IMR-90 (cell line): ENCODE measurements at places on chromosomes 1 and 21. TPM values are rescaled to one million over a fixed set of nuclear protein-coding genes. Genes with fewer than 3 reads are reported as not detected.

IGSF9 gene
- total RNA-seq, result not detected in 2 replicates

OXCT2 gene
- 0.18 and 0.28 TPM in 2 replicates for total RNA-seq

S100A1 gene
- 0.18 TPM in 1 of 2 replicates, not detected in the other for total RNA-seq

DIRAS3 gene
- total RNA-seq, result 8.3 and 8.6 TPM in 2 replicates

RYR2 gene
- total RNA-seq, result not detected in 2 replicates

ZNF648 gene
- total RNA-seq, result not detected in 2 replicates

HSD3B2 gene
- not detected in 2 replicates for total RNA-seq

TMEM81 gene
- 1.7 and 1.8 TPM in 2 replicates for total RNA-seq

KRTAP19-8 gene
- total RNA-seq, result not detected in 2 replicates

DDR2 gene
- 194 and 245 TPM in 2 replicates for total RNA-seq

ARTN gene
- not detected in 2 replicates for total RNA-seq

C1orf116 gene
- under 0.01 TPM in 1 of 2 replicates, not detected in the other for total RNA-seq

GPR153 gene
- 1.7 and 1.8 TPM in 2 replicates for total RNA-seq

FCRL4 gene
- total RNA-seq, result not detected in 2 replicates

RNF186 gene
- not detected in 2 replicates for total RNA-seq

GRCh38 chr1:35557118-35557610, at the start of gene KIAA0319L:
KIAA0319L (minus strand) TSS chr1:35557403; CDS start chr1:35554491, 2,912 bp downstream.
- DNase-seq, result peak; percentile 37

- DNase-seq, result no peak
Observed at GRCh38 chr1:202531472-202531811, 178.8 kb downstream of the SYT2 start.

GRCh38 chr1:184593597-184593996, 161.1 kb downstream of the EDEM3 start:
- DNase-seq, result peak; percentile 45

- DNase-seq, result no peak
Observed at GRCh38 chr1:74748960-74749359, 16.0 kb downstream of the TYW3 start.

- no peak for DNase-seq
Observed at GRCh38 chr1:53557369-53557768, 98.2 kb downstream of the DMRTB1 start.

- DNase-seq, result no peak
Observed at GRCh38 chr1:36542024-36542961, 59.6 kb upstream of the CSF3R start.

DNA sequence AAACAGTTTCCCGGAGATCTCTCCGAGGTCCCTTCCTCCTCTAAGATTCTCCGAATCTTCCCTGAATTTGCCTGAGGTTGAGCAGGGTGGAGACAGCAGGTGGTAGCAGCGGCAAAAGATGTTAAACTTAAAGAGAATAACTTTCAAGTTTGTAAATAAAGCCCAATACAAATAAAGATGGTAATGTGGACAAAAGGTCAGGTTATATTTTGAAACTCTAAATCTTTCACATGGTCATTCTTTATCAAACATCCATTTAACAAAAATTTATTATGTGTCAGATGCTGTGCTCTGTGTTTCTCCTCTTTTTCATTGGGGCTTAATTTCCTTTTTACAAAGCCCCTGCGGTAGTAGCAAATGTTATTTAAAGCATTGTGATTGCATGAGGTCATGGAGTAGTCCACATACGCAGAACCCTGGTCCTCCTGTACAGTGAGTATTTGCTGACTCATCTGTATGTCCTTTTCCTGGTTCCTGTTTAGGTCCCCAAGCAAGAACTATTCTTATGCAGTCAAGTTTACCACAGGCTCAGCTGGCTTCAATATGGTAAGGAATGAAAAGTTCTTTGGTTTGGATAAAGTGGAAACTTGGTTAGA, 119.2 kb downstream of the ITSN1 start:
- DNase-seq, result peak; percentile 99

GRCh38 chr1:6544831-6545230, 9.5 kb downstream of the NOL9 start:
- peak; percentile 80 for DNase-seq

DNA sequence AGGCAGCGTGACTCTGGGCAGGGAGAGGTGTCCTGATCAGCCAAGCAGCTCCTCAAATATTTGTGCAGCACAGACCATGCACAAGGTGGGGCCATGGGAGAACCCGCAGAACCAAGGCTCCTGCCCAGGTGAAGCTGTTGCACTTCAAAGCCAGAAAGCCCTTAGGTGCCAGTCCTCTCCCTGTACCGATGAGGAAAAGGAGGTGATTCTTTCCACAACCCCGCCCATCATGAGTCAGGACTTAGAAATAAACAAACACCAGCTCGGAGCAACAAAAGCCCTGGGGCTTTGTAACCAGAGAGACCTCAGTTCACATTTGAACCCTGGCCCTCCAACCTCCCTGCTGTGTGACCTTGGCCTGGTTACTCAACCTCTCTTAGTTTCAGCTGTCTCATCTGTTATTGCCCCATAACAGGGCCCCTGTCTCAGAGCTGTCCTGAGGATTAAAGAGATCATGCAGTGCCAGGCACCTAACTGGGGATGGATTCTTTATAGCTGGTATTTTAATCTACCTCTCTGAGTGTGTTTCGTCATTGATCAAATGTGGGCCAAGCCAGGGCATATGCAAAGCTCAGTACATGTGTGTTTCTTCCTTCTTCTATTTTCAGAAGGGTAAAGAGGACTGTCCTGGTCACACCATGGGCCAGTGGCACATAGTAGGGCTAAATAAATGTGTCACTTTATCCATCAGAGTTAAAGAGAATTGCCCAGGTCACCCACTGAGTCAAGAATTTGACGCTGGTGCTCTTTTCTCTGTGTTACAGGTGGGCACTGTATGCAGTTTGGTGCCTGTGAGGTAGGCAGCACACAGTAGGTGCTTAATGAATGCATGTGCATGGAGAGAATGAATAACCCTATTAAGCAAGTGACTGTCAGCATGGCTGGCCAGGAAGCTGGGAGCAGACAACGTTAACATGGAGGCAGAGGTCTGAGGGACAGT, 1.4 kb downstream of the LDLRAD1 start:
- peak; percentile 20 for DNase-seq

- DNase-seq, result no peak
Observed at GRCh38 chr1:197435224-197435623, 167.2 kb downstream of the CRB1 start.

GRCh38 chr1:54376430-54377039, 29.7 kb downstream of the SSBP3 start:
- DNase-seq, result no peak

GRCh38 chr1:37765916-37766664, 1.2 kb upstream of the EPHA10 start:
- DNase-seq, result no peak

DNA sequence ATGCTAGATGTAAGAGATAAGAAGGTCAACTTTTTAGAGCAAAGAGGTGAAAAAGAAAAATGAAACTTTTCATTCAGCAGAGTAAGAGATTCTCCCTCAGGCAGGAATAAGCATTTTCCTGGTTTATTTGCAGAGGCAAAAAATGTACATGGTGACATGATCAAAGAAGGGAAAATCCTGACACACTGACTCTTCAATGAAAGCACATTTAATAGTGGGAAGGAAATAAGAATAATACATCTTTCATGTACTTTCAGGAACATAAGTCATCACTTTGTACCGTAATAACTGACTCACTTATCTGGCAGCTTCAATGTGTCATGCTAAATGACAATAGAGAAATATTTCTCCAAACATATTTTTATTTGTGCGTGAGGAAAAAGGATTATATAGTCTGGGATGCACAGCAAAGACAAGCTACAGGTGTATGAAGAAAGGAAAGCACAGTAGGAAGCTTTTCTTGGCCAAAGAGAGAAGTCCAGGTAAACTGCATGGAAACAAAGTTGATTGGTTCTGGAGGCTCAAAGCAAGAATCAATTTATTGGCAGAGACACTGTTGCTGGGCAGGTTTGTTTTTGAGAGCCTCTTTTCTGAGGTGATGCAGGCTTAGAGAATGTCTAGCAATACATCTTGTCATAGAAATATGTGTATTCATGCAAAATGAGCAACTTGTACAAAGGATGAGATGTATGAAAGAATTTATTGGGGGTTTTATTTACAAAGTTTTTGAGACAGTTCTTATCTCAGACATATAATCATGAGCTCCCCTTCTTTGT, 1409.0 kb downstream of the PLA2G4A start:
- DNase-seq, result peak; percentile 59

DNA sequence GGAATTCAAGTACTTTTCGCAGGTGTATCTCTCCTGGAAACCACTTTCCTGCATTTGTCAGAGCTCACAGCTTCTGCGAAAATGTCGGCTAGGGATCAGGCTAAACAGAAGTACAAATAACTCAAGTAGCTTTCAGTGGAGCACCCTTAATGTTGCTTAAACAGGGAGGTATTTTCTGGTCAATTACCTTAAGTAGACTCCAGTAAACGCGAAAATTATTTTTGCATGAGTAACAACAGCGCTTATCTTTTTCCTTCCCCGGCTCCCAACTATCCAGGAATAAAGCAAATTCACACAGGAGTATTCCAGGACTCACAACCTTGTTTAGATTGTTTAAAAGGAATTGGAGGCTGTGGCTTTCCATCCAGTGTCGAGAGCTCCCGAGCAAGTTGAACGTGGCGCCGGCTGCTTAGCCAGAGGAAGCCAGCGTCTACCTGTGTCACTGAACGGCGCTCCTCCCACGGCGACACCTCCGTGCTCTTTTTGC, 7.3 kb upstream of the SIM2 start:
- DNase-seq, result peak; percentile 15

GRCh38 chr1:178928041-178928440, 57.2 kb upstream of the ANGPTL1 start:
- DNase-seq, result no peak

DNA sequence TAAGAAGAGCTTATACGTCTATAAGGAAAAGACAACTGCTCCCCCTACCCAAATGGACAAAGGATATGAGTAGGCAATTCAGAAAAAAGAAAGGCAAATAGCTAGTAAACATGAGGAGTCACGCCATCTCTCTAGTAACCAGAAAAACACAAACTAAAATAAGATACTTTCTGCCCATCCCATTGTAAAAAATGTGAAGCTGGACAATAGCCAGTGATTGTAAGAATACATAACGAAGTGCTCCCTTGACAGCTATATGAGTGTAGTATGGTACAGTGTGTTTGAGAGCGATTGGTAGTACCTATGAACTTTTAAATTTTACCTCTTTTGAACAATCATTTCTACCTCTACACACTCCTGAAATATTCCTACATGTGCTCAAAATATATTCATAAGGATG, 7.5 kb upstream of the GJA8 start:
- no peak for DNase-seq

DNA sequence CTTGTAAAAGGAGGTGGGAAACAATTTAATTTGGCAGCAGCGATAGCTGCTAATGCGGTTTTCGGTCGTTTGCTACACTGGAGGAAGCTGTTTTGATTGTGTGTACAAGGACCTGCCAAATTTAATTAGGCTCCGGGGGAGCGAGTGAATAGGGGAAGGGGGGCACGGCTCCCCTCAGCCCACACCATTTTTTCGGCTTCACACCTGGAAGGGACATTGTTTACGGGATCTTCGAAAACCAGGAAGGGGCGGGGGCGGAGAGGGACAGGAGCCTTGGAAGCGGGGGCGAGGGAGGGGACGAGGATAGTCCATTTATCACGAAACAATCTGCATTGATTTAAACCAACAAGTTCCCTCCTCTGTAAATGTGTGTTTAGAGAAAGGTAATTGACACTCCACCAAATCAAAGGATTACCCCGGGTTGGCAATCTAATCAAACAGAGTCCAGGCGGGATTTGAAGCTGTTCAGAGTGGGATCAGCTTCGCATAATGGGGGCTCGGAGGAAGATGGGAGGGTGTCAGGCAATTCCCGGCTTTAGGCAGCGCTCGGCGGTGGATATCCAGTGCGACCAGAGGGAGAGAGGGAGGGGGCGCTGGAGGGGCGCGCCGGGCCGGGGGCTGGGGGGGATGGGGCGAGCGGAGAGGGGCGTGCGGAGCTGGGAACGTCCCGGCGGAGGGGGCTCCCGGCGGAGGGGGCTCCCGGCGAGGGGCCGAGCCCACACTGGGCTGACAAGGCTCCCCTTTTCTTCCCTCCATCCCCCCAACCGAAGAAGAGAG, 9.8 kb downstream of the PAX7 start:
- no peak for DNase-seq

DNA sequence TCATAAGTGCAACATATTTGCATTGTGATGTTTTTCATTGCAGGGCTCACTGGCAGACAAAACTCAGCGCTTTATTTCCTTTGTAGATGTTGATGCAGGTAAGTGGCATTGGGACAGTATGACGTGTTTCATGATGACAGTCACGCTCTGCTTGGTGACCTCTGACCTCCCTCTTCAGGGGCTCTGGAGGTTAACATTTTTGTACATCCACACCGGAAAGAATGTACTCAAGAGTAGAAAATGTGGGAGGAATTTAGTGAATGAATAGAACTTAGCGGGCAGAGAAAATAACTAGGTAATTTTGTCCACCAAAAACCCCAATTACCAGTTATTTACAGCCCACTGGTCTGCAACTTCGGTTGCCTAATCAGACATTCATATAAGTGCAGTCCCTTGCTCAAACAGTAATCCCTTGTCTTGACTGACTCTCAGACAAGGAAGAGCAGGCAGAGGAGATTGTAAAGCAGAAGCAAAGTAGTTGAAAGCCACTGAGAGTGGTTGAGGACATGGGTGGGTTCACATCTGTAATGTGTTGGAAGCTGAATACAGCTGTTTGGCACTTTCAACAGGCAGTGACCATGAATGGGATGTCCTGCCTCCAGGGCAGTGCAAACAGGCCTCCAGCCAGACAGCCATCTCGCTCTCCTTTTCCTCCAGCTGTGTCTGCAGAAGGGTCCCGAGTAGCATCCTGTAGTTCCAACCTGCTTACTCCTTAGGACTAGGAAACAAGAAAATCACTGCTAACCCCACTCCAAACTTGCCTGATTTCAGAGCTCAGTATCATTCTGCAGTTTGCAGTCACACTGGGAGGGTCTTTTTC, 188.9 kb downstream of the NRIP1 start:
- DNase-seq, result no peak
